ENCODE measurements at places on chromosomes 5 and 9.

DNA sequence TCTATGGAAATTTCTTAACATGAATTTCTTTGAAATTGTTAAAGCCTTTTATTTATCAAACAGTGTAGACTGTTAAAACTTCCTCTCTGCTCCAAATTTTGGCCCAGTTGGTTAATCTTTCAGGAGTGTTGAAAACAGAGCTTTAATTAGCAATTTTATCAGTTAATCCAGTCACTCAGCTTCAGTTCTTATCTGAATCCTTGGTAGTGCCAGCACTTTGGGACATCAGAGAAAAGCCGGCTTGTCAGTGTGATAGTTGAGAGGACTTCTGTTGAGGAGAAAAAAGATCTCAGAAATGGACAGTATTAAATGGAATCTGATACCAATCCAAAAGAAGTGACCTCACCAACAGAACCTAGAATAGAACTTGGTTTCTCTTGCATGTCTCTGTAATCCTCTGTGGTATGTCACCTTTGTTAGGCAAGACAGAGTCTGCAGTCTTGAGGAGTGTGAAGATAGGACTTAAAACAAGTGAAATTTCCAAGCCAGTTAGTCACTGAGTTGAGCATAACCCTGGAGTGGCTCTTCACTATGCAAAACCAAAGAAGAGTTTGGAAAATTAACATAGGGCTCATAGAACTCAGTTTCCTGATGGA lies 251.8 kb downstream of the NNT start:
- DNase-seq = no peak

DNA sequence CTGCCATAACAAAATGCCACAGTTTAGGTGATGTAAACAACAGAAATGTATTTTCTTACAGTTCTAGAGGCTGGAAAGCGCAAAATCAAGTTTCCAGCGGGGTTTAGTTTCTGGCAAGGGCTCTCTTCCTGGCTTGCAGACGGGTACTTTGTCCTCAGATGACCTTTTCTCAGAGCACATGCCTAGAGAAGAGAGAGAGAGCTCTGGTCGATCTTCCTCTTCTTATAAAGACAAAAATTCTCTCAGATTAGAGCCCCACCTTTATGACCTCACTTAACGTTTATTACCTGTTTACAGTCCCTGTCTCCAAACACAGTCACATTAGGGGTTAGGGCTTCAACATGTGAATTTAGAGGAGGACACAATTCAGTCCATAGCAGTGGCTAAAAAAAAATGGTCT lies 119.7 kb downstream of the CETN3 start:
- DNase-seq = no peak

GRCh38 chr5:58890701-58891085 lies 307.8 kb downstream of the RAB3C start:
- no peak for DNase-seq

- DNase-seq = no peak
These were observed 2.1 kb upstream of the SNAPC4 start for GRCh38 chr9:136402067-136402466.

GRCh38 chr5:16690243-16690852 lies 73.6 kb upstream of the RETREG1 start:
- DNase-seq = peak; percentile 29

GRCh38 chr5:134003064-134003816 lies 1.5 kb downstream of the VDAC1 start:
- DNase-seq = peak; percentile 64

DNA sequence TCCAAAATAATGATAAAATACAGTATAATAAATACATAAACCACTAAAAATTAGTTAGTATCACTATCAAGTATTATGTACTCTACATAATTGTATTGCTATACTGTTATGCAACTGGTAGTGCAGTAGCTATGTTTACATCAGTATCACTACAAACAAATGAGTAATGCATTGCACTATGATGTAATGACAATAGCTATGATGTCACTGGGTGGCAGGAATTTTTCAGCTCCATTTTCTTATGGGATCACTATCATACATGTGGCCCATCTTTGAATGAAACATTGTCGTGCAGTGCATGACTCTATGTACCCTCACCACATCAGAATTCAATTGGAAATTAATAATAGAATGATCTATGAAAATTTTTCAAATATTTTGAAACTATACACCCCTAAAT lies 201.3 kb downstream of the MPDZ start:
- DNase-seq = no peak

- peak; percentile 48 for DNase-seq
These were observed 129.8 kb downstream of the SLC12A2 start for GRCh38 chr5:128213340-128213739.

DNA sequence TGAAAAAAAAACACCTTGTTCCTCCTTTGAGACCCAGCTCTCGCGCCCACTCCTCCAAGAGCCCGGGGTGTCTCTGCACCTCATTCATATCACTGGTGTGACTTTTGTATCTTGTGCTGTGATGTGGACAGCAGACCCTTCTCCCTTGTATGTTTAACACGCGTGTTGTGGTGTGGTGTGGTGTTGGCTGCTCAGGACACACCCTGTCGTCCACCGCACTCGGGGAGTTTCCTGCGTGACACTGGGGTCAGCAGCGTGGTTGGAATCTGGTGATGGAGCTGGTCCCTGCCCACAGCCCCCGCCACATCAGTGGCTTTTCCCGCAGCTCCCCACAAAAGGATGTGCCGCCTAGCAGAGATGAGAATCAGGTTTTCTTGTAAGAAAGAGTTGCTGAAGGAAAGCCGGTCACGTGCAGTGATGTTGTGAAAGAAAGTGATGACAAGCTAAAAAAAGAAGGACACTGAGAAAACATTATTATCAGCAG lies 61.5 kb downstream of the TENT4A start:
- no peak for DNase-seq

GRCh38 chr5:119179857-119180641 lies 109.2 kb downstream of the DMXL1 start:
- DNase-seq = no peak

- no peak for DNase-seq
These were observed 27.0 kb upstream of the PRRC2B start for GRCh38 chr9:131366761-131367401.

DNA sequence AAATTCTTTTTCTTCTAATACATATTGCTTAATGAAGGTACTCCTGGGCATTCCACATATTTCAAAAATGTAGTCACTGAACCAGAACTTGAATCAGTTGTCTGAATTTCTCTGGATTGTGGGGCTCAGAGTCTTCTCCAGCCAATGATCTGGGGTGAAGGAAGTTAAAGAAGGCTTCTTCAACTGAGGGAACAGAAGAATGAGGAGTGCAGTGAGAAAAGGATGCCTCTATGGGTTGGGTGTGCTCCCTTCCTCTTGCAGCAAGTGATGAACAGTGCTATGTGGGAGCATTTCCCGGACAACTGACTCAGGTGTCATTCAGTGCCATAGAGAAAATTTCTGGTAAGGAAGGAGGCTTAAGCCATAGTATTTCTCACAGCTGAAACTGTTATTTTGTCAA lies 7.9 kb downstream of the LNPEP start:
- no peak for DNase-seq

- no peak for DNase-seq
These were observed 2.0 kb downstream of the CDC14B start for GRCh38 chr9:96617439-96618185.

DNA sequence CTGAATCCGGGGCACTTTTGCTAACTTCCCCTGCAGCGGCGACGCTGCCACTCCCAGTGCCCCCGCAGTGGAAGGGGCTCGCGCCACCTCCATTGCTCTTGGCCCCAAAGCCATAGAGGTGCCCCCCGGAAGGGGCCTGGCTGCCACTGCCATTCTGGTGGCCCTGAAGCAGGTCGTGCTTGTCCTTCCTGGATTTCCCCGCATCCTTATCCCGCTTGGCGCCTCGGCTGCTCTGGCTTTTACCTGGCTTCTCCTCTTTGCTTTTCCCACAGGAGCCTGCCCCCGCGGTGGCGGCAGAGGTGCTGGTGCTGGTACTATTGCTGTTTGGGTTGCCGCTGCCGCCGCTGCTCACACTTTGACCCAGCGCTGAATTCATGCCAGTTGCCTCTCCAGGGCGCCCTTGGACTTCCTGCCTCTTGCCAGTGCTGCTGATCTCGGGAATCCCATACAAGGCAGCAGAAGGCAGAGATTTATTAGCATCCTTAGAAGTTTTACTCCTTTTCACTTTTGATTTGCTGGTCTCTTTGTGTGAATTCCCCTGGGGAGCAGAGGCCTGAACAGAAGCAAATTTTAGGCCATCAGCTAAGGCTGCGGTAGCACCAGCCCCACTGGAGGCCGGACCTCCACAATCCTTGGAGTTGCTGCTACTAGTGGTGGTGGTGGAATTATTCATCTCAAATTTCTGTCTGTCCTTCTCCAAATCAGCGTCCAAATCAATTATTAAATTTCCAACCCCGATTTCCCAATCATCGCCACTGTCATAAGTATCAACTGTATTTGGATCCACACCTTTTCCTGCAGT lies 2.1 kb downstream of the ZNF608 start:
- no peak for DNase-seq

- DNase-seq = no peak
These were observed 159.2 kb downstream of the CDC42SE2 start for GRCh38 chr5:131423056-131423455.

GRCh38 chr5:91528831-91529230 lies 145.7 kb upstream of the ARRDC3 start:
- DNase-seq = no peak

DNA sequence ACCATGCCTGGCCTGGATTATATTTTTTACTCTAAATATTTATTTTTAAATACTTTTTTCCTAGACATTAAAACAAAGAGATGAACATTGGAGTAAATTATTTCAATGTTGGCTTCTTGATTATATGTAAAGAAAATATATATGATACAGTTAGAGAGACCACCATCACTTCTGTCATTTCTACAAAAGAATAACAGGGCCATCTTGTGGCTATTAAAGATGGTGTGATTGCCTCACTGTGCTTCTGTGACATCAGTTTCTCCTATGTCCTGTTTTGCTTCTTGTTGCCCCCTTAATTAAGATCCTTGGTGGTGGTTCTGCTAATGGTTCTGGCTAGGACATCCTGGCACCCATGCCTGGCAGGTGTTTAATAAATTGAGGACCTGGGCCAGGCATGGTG lies 32.9 kb downstream of the NDFIP1 start:
- no peak for DNase-seq

GRCh38 chr9:107942856-107943255 lies 453.3 kb upstream of the KLF4 start:
- no peak for DNase-seq

DNA sequence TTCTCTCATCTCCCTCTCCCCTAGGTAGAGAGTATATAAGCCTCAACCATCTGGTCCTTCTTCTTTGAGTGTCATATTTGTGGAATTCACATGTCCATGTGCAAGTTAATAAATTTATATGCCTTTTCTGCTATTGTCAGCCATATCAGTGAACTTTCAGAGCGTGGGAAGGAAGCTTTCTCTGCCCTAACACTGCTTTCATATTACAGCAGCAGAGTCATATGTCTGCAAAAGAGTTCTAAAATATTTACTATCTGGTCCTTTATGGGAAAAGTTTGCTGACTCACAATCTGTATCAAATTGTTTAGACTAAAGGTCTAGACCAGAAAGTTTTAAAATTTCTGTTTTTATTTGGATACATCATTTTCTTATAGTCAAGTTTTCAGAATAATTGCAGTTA lies 669.0 kb downstream of the LRRC70 start:
- no peak for DNase-seq

- DNase-seq = peak; percentile 53
These were observed 6.1 kb upstream of the PRR16 start for GRCh38 chr5:120457839-120458507.

DNA sequence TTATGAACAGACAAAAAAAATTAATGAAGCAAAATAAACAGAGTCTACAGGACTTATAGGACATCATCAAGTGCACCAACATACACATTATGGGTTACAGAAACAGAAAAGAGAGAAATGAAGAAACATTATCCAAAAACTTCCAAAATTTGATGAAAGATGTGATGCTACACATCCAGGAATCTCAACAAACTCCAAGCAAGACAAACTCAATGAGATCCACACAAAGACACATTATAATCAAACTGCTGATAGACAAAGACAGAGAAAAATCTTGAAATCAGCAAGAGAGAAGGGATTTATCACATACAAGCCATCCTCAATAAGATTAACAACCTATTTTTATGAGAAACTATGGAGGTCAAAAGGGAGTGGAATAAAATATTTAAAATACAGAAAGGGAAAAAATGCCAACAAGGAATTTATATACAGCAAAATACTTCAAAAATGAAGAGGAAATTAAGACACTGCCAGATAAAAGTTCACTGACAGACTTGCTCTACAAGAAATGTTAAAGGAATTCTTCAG lies 101.0 kb downstream of the NR2F1-AS1 start:
- DNase-seq = no peak

DNA sequence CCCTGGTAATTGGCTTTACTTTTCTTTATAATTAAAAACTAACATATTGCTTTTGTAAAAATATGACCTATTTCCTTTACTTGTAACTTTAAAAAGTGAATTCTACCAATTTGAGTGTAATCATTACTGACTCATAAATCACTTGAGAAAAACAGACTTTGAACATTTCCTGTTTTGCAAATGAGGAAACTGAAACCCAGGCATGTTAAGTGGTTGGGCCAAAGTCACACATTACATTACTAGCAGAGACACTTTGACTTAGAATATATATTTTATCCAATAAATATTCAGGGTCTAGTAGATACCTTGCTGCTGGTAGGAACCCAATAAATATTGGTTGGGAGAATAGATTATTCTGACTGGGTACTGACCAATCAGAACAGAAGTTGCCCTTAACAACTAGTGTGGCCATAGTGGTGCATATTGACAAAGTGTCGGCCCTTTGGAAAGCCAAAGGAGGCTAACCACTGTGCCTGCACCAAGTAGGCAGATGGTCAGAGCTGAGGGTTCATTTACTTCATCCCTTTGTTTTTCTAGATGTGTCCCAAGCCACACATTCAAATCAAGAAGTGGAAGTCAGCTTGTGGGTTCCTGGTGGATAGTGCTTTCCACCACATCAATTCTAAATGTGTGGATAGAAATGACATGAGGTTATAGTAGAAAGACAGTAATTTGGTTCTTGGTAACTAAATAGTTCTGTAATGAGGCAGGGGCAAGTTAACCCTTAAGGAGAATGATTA lies 365.1 kb upstream of the RIOK2 start:
- no peak for DNase-seq

GRCh38 chr9:110319781-110320492 lies 17.7 kb downstream of the TXNDC8 start:
- no peak for DNase-seq

GRCh38 chr9:107276966-107277710 lies 5.9 kb upstream of the RAD23B start:
- DNase-seq = no peak

Data from stimulated activated CD4-positive, alpha-beta T cell treated with anti-CD3 and anti-CD28 coated beads, Interleukin-15, amount 100 ng/mL, for 24 hours (primary cell).